ENCODE measurements at places on chromosomes 3 and 15.

- no peak for DNase-seq
Observed at GRCh38 chr15:78083186-78083585, 5.7 kb upstream of the TBC1D2B start.

- no peak for DNase-seq
Observed at GRCh38 chr15:67185621-67186225, 68.7 kb downstream of the AAGAB start.

GRCh38 chr15:75321711-75322110, 14.2 kb upstream of the COMMD4 start:
- no peak for DNase-seq

GRCh38 chr3:160577093-160577492, 11.7 kb upstream of the KPNA4 start:
- DNase-seq: no peak

- no peak for DNase-seq
Observed at GRCh38 chr15:41888662-41889253, 5.1 kb downstream of the SPTBN5 start.

DNA sequence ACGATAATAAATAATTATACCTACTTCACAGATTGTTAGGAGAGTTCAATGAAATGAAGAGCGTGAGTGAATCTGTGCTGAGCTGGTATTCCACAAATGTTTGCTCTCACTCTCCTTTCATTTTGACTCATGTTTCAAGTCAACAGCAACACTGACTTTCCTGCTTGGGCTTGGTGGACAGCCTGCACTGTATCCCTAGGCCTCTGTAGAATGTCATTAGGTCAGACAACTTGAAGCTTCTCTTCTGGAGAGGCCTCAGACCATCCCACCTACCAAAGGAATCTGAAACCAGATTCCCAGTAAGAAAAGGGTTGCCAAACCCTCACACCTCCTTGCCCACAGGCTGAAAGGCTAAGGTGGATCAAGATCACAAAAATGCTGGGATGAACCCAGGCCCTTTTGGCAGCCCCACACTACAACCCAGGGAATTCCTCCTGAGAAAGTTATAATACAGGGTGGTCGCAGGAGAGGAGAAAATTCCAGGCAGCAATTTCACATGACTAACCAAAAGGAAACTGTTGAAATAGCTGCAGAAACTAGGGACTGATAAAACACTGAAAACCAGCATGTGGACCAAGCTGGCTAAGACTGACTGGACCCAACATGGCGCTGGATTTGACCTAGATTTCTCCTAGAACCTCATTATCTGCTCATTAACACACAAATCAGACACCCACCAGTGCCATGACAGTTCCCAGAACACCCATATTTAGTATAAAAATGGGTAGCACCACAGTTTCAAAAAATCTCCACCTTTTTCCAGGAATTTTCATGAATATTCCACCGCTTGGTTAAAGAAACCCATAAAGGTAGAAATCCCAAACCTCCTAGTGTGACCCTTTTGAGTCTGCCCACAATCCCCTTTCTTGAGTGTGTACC, 57.0 kb upstream of the ZNF148 start:
- no peak for DNase-seq

GRCh38 chr15:52308446-52309153, 13.0 kb upstream of the MYO5C start:
- no peak for DNase-seq

GRCh38 chr3:40731445-40731844, 206.7 kb downstream of the ZNF621 start:
- DNase-seq: no peak

- DNase-seq: no peak
Observed at GRCh38 chr3:152428577-152428976, 159.8 kb downstream of the MBNL1 start.

DNA sequence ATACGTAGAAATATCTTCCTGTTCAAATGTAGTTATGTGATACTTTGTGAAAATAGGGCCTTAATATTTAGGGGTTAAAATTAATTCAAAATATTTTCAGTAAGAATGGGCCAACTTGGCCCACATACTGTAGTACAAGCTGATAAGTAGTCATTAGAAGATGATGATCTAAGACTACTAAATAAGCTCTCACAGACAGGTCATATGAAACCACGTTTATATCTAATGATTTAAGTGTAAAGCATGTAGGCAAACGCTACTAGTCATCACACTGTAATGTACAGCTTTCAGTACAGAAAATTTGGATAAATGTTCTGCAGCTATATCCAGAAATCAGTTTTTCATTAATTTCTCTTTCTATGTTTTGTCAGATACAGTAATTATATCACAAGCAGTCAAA, 228.6 kb downstream of the UBE2E2 start:
- DNase-seq: no peak

GRCh38 chr3:35529337-35529736, 110.0 kb upstream of the ARPP21 start:
- DNase-seq: no peak

GRCh38 chr15:74277242-74277810, 41.2 kb downstream of the CCDC33 start:
- DNase-seq: no peak

- DNase-seq: no peak
Observed at GRCh38 chr15:28131946-28132345, 32.8 kb upstream of the OCA2 start.

- no peak for DNase-seq
Observed at GRCh38 chr15:78638658-78639314, 2.2 kb downstream of the CHRNB4 start.

- DNase-seq: no peak
Observed at GRCh38 chr15:52493968-52494367, 34.7 kb downstream of the MYO5A start.

- no peak for DNase-seq
Observed at GRCh38 chr15:59339252-59339672, 33.4 kb downstream of the MYO1E start.

DNA sequence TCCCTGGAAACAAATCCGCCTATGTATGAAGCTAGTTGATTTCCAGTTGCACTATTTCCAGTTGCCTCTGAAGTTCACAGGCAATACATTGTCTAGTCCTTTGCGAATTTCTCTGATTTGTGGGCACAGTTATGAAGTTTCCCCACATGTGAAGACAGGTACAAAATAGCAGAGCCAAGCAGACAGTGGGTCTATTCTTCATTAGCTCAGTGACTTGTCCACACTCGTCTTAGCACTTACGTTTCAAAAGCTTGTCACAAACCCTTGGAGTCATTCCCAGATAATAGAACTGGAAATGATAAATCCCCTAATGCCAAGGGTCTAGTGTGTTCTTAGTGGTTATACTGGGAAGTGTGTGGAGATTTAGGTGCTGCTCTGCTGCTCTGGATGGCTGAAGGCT, 14.5 kb downstream of the SRPRB start:
- no peak for DNase-seq

GRCh38 chr3:20076296-20076997, 36.2 kb downstream of the KAT2B start:
- no peak for DNase-seq

DNA sequence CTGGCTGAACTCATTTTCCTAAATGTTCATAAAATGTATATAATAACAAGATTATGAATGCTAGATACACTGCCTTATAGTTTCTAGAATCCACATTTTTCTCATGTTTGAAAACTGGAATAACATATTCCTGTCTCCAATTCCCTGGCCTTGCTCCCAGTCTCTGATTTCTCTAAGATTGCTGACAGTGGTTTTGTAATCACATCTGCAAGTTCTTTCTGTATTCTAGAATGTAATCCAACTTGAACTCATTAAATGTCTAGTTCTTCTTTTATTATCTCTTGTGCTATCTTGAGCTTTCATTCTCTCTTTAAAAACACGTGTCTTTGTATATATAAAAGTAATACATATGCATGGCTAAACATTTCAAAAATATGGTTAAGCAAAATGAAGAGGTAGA, 215.2 kb upstream of the ADAMTS9 start:
- DNase-seq: no peak

DNA sequence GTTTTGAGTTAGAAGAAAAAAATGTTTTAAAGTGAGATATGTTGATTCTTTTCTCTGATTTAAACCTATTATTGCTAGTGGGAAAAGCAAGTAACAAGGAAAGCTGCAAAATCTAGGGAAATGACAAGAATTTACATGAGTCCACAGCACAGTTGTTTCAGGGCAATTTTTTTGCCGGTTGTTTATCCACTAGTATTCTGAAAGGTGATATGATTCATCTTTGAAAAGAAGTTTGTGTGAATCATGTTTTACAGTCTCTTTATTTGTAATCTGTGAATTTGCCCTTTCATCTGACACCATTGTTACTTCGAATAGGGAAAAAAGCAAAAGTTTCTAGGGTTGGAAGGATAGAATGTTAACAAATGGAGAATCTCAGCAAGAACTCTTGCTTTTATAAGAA, 894.7 kb downstream of the OTOL1 start:
- no peak for DNase-seq

- DNase-seq: no peak
Observed at GRCh38 chr15:39495871-39496840, 84.7 kb upstream of the THBS1 start.

GRCh38 chr3:79016587-79017376, 751.0 kb downstream of the ROBO1 start:
- no peak for DNase-seq

DNA sequence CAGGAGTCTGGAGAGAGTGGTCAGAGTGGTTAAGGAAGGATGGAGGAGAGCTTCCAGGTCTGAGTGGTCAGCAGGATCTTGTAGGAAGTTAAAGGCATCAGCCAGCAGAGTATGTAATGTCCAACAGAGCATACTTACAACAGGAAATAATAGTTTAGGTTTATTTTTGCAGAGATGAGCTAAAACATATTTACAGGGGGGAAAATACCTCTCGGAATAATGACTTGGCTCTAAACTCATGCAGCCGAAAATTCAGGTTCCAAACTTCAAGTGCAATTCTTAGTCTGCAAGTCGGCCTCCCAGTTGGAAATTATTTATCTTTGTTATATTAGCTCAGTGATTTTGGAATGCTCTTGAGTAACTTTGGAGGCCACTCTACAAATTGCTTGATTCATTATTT, 385.0 kb upstream of the C2CD4B start:
- DNase-seq: no peak

GRCh38 chr15:48409623-48410022, 78.4 kb downstream of the DUT start:
- no peak for DNase-seq

GRCh38 chr3:169236662-169237186, 426.8 kb downstream of the MECOM start:
- DNase-seq: no peak

DNA sequence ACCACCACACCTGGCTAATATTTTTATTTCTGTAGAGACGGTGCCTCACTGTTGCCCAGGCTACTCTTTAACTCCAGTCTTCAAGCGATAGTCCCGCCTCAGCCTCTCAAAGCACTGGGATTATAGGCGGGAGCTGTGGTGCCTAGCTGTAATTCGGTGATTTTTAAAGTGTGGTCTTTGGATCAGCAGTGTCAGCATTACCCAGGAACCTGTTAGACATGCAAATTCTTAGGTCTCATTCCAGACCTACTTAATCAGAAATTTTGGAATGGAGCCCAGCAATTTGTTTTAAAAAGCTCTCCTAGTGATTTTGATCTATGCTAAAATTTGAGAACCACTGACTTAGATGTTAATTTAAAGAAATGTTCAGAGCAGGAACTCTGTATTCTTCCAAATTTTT, 51.9 kb downstream of the GOLM2 start:
- no peak for DNase-seq

- no peak for DNase-seq
Observed at GRCh38 chr3:29398787-29399186, 117.9 kb downstream of the RBMS3 start.

GRCh38 chr3:171183042-171183441, 156.5 kb upstream of the SLC2A2 start:
- no peak for DNase-seq

DNA sequence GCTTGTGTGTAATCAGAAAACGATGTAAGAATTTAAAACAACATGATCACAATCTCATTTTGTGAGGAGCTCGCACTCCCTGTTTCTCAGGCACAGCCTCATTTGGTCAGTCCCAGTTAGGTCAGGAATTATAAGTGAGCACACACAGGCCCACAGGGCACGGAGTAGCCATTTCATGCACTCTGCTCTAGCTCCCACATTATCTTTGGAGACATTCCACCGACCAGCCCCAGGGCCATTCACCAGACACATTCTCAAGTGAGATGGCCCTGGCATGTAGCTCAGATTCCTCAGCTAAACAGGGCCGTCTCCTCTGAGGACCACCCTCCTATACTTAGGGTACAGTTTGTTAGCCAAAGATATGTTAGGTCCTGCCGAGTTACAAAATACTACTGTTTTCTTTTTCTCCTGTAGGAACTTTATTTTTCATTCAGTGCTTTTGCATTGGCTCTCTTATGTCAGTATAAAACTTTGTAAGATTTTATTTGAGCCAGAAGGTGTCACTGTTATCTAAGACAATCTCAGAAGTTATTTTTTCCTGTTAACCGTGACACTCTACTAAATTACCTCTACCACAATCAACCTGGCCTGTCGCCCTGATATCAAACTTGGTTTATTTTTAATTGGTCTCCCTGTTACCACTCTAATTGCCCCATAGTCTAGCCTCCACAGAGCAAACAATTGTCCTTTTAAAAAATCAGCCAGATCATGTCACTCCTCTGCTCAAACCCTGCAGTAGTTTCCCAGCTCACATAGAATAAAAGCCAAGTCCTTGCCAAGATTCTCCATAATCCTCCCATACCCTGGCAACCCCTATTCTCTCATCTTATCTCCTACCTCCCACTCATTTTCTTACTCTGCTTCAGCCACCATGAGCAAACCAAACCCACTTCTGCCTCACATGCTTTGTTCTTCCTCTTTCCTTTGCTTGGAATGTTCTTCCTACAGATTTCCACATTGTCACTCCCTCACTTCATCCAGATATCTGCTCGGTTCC, 105.7 kb downstream of the PPP2R3A start:
- DNase-seq: no peak
